ENCODE measurements at places on chromosomes 12 and 14. TPM values are rescaled to one million over a fixed set of nuclear protein-coding genes. Genes with fewer than 3 reads are reported as not detected.

GRCh38 chr12:107126796-107127481, 33.6 kb upstream of the CRY1 start:
- DNase-seq = no peak

DNA sequence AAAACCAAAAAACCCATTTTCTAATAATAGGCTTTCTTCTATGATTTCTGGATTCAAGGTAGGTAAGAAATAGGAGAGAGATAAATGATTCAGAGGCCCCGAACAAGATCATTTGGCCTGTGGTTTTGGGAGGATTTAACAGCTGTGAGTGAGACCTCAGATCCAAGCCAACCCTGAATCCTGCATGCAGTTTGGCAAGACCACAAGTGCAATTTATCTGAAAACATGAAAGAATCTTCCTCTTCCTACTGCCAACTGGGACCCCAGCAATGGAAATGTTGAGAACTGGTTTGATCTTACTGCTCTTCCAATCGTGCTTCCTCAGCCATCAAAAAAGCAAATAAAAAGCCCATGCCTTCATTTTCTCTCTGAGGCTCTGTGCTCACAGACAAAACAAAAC, 519.7 kb upstream of the TBX3 start:
- DNase-seq = no peak

- DNase-seq = peak; percentile 98
These were observed 27.9 kb downstream of the ACTN1 start for GRCh38 chr14:68951035-68951797.

DNA sequence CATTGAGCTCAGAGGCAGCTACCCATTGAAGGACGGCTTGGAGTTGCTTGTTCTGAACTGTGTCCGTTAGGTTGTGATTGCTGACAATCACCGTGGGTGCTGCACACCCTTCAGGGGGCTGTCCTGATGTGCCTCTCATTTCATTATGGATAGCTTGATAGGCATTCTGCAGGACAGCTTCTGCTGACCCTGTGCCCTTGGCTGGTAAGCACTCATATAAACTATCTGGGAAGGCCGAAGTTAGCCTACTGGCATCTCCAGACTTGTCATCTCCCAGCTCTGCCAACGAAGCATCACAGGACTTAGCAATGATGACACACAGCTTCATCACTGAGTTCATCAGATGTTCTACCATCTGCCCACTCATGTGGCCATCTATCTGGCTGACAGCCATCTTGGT, 22.3 kb downstream of the AKAP3 start:
- no peak for DNase-seq

DNA sequence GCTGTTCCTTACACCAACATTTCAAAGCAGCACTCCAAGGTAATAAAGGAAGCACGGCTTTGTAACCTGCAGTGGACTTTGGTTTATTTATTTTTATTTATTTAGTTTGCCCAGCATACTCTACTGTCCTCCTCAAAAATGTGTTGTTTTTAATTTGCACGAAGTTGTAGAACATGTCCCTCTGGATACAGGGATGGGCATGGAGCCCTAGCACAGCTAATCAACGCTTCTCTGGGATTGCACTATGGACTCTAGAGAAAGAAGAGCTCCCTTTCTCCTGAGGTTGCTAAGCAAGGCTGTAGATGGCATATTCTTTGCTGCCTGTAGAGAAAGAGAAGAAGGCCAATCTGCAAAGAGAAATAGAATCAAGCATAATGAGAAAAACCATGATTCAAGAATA, 5.9 kb upstream of the ANAPC5 start:
- no peak for DNase-seq

DNA sequence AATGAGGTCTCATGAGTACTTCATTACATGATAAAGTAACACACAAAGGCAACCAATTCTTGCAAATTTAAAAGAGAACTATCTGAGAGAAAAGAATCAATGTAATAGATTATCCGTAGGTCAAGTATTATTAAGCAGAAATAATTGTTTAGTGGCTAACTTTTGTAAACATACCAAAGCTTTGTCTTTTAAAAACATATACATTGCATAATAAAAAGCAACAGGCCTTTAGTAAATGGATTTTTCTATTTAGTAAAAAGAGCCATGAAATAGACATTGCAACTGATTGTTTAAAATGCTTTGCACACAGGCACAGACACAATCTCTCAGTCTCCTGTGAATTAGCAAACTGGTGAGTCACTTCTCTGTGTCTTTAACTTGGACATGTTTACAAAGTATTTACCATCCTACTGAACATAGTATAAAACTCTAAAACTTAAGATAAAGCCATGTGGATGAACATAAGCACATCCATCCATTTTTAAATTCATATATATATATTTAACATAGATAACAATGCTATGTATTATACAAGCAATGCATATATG, 518.7 kb upstream of the MGAT4C start:
- no peak for DNase-seq

DNA sequence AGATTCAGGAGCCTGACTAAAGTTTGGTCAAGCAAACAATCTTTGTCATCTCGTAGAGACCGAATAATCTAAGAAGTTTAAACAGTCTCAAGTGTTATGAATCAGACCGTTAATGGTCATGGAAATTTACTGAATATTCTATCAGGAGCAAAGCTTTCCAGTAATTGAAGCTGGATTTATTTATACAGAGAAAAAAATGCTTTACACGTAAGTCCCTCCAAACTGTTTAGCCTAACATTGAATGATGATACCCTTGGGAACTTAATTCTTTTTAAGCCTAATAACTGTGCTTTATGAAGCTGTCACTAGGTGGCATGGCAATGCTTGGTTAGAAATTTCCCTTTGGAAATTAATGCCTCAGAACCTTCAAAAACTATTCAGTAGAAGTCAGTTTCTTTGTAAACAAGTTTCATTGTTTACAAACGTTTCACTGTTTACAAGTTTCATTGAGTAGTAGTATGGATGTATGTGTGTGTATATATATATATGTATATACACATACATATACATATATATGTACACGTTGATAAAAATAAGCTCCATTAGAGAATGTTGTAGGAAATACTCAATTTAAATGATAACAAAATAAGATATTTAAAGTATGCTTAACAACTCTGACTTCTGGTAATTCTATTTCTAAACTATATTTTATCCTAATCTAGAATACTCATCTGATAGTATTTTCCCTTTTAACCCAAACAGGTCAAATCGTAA, 32.1 kb downstream of the DEPDC4 start:
- DNase-seq = no peak

GRCh38 chr14:91100102-91100501, 13.8 kb upstream of the DGLUCY start:
- no peak for DNase-seq

Gene CLECL1
- total RNA-seq = not detected

Gene DEPDC4
- not detected for total RNA-seq

Gene SELPLG
- total RNA-seq = 9.6 TPM

Gene GLIPR1L2
- 0.83 TPM for total RNA-seq

Gene DCTN2
- total RNA-seq = 198 TPM

Gene PTPRR
- 0.84 TPM for total RNA-seq
